ENCODE measurements at places on chromosomes 5 and 9.

GRCh38 chr5:19047277-19047676 is 940.7 kb downstream of the CDH18 start:
- DNase-seq, result no peak

DNA sequence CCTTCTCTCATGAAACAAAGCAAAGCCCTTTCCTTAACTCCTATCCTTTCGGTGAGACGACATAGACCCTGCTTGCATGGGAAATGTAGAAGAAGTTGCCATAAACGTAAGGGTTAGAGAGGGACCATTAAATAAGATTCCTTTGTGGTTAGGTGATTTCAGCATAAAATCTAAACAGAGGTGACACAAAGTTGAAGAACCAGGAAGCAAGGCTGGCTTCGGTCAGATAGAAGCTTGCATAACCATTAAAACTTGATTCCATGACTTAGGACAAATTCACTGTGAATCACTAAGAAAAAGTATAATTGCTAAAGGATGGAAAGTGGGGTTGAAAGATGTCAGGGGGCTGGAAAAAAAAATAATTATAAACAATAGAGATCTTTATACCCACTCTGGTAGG is 30.9 kb upstream of the ABLIM3 start:
- DNase-seq, result no peak

GRCh38 chr5:80060966-80061365 is 25.8 kb downstream of the THBS4 start:
- no peak for DNase-seq

DNA sequence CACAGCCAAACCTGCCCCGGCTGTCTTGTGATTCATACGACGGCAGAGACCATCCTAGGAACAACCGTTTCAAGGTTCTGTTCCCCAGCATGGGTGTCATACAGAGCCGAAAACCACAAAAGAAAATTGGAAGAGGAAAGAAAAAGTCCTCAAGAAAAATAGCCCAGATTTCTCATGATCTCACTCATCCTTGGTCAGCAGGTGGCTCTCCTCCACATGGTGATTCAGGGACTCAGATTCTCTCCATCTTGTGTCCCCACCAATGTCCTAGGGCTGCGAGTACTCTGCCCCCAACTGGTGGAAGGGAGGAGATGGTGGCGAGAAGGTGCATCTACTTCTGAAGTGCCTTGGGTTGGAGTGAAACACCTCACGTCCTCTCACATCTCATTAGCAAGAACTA is 25.6 kb downstream of the PDZD2 start:
- no peak for DNase-seq

- DNase-seq, result no peak
These were observed 86.6 kb downstream of the ZNF608 start for GRCh38 chr5:124659798-124660197.

DNA sequence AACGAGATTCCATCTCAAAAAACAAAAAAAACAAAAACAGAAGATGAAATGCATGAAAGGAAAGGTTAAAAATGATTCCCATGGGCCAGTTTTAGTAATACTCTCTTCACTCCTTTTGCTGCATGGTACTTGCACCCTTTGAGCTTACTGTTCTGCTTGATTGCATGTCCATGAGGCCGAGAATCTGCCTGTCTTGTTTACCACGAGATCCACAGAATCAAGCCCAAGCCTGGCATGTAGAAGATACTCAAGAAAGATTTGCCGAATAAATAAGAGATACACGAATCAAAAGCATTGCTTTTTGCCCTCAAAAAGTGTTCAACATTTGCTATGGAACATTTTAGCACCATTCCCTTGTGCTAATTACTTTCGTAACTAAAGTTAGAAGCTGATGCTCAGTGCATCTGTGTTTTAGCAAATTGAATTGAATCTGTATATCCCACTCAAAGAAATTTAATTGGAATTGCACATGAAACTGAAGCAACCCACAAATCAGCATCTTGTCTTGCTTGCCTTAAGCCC is 1.1 kb downstream of the FAXDC2 start:
- no peak for DNase-seq

DNA sequence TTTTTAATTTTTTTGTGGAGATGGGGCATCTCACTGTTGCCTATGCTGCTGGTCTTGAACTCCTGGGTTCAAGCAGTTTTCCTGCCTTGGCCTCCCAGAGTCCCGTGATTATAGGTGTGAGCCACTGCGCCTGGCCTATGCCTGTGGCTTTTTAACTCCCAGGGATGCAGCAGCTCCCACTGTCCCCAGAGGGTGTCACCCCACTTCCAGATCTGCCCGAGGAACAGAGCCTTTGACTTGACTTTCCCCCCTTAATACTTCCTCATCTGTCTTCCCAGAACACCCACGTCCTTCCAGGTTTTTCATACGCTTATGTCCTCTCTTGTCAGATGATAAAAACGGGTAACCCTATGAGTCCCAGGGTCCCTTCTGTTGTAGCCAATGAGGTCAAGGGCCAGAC is 7.6 kb upstream of the PRRC2B start:
- DNase-seq, result no peak

- DNase-seq, result no peak
These were observed 257.9 kb downstream of the ZSWIM6 start for GRCh38 chr5:61589946-61590345.

GRCh38 chr5:50934343-50934742 is 267.9 kb downstream of the PARP8 start:
- no peak for DNase-seq

DNA sequence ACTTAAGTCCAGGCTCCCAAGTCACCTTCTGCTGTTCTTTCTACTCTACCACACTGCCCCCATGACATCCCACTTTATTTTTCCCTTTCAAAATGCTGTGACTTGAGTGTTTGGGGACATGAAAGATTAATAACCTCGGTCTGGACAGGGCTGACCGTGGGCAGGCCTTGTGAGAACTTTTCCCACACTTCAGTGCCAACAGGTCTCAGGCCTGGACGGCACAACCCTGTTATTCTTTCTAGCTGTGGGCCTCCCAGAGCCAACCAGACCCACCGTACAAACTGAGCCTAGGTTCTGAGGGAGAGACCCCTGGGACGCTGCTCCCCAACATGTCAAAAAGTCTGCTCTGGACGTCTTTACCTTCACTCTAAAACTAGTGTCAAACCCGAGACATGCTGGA is 153.4 kb downstream of the CEP120 start:
- DNase-seq, result no peak

DNA sequence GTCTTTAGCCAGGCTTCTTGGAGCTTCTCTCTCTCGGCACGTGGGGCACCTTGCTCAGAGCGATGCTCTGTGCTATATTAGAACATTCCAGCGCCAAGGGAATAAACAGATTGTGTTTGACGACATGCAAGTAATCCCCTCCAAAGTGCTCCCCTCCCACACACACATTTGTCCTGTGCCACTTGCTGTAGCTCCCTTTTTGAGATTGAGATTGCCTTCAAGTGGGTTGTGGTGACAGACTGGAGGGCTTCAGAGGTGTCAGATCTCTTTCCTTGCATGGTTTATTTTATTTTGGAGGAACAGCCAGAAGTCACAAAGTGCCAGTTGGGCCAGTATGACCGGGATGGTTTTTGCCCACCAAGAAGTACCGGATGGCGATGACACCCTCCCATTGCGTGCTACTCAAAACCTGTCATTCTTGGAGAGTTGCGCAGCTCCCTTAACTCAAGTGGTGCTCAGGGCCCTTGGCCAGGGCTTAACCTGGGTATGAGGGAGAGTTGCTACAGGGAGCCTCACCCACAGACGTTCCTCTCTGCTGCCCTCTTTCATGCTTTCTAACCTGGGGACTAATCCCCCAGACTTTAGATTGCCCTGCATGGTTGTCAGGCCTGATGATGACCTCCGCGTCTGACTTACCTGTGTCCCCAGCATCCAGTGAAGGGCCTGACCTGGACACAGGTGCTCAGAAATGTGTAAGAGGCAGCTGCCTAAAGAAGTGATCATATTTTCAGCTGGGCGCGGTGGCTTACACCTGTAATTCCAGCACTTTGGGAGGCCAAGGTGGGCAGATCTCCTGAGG is 18.8 kb upstream of the RPL26L1 start:
- DNase-seq, result no peak

GRCh38 chr5:171968531-171968930 is 37.9 kb downstream of the FBXW11 start:
- DNase-seq, result no peak

GRCh38 chr5:108003178-108003577 is 332.4 kb upstream of the EFNA5 start:
- DNase-seq, result peak; percentile 49

DNA sequence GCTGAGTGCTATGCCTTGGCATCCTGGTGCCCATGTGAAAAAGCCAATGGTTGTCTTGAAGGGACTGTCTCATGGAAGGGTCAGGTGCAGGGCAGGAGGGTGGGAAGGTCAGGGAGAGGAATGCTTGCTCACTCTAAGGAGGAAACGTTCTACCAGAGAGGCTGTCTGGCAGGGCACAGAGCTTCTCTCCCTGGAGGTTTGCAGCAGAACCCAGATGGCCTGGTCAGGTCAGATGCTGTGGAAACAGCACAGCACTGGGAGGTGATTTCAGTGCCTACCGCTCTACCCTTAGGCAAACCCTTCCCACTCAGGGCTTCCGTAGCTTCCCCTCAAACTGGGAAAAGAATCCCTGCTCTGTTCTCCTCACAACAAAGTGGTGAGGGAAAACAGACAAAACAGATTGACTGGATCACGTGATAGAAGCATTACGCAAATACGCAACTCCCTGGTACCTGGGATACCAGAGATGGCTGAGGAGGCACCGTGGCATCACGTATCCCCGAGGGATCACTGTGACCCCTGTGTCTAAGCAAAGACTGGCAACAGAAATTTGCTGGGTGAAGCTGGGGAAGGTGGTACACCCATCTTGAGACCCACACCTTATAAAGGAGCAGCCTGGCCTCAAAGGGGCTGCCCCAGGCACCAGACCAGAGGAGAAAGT is 3.9 kb upstream of the MGAT1 start:
- no peak for DNase-seq

DNA sequence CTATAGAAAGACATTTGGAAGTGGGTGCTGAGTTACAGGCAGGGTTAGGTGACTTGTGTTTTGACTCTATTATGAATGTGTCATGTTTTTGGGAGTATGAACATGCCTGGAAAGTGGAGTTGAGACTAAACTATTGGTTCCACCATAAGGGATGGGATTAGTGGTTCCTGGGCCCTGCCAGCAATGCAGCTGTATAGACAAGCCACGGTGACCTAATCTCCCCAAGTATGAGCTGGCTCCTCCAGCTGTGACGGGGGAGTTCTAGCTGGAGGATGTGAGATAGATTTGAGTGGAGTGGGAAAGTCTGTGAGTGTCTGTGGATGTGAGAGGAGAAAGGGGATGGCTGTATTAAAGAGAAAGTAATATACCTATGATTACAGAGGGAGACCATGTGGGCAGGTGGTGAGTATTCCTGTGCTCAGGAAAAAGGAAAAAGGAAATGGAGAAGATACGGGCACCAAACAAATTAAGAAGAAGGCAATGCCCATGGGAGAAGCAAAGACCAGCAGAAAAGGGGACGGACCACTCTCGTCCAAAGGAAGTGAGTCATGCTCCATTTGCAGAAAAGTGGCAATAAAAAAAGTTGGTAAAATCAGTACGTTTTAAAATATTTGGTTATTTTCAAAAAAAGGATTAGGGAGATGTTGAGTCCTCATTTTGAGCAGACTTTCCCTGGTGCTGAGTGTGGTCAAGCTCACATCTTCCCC is 48.3 kb upstream of the ICE1 start:
- DNase-seq, result no peak

GRCh38 chr5:96516631-96517071 is 83.6 kb upstream of the PCSK1 start:
- DNase-seq, result no peak

DNA sequence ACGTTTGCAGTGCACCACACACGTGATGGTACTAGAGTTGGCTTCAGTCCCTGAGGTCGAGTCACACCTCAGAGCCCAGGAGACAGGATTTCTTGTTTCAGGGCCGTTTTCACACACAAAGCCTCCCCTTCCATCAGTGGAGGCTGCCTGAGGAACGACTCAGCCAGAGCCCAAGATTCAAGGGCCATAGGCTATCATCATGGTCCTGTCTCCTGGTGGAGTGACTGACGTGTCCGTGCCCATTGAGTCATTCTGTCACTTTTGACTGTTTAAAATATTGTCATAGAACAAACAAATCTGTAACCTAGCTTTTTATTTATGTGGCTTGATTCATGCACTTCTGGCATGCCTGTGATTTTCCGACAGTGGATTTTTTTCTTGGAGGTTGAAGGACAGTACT is 28.3 kb downstream of the CAMK2A start:
- DNase-seq, result no peak

GRCh38 chr9:91558879-91559278 is 135.2 kb upstream of the NFIL3 start:
- DNase-seq, result no peak

DNA sequence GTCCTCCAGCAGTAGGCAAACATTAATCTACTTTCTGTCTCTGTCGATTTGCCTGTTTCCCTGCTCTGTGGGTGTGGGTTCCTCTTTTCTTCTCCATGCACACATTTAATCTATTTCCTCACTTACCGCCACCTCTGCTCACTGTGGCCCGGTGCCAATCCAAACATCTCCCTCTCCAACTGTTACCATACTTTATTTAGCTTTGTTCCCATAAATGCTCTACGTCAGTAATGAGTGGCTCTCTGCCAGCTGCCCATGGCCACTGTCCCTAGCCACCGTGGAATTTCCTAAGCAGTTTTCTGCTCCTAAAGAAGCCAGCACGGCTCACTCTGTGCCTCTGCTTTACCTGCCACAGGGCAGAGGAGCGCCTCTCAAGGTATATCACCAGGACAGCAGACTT is 19.5 kb upstream of the GOLPH3 start:
- no peak for DNase-seq

GRCh38 chr9:4997196-4997595 is 12.1 kb downstream of the JAK2 start:
- no peak for DNase-seq

DNA sequence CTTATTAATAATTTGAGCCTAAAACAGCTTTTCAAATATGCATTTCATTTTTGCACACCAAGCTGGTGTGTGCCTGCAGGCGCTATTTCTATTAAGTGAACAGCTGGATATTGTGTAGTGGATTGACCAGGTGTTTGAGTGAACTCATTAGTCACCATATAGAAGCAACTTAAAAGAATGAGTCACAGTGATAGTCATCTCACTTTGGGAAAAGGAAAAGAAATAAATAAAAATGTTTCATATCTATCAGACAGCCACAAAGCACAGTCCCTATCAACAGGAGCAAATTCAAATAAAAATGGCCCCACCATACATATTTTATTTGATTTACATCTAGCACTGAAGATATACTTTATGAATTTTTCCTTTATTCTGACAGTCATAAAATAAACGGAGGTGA is 456.5 kb upstream of the CDH9 start:
- DNase-seq, result no peak

GRCh38 chr5:170527991-170528390 is 24.2 kb downstream of the KCNIP1 start:
- DNase-seq, result no peak

DNA sequence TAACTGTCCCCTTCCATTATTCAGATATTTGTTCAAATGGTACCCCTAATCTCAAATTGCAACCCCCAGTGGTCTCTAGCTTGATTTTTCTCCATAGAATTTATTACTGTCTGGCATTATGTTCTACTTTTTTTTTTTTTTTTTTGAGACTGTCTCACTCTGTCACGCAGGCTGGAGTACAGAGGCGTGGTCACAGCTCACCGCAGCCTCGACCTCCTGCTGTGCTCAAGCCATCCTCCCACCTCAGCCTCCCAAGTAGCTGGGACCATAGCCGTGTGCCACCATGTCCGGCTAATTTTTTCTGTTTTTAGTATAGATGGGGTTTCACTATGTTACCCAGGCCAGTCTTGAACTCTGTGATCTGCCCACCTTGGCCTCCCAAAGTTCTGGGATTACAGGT is 2.0 kb upstream of the REEP5 start:
- DNase-seq, result no peak

- DNase-seq, result no peak
These were observed 117.7 kb upstream of the ALDH1B1 start for GRCh38 chr9:38274800-38275199.
